Adipocyte (in vitro differentiated cells): ENCODE measurements at places on chromosomes 11 and 22.

DNA sequence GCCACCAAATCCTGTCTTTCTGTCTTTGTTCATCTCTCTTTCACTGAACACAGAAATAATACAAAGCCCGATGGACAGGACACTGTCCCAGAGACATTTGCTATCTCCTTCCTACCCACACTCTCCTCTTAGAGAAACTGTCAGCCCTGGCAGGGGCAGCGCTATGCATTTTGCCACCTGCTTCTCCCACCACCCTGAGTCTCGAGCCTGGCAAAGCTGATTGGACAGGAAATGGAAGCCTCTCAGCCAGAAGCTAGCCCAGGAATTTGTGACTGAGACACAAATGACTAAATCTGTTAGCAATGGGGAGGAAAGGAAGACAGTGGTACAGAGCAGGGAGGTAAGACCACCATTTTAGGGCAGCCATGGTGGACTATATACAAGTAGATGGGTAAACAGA is 14.9 kb upstream of the GALNT18 start:
- DNase-seq: no peak

GRCh38 chr11:44865866-44866272 is 84.8 kb downstream of the TP53I11 start:
- no peak for DNase-seq

- DNase-seq: no peak
These were observed 22.2 kb downstream of the PTDSS2 start for GRCh38 chr11:472272-472671.

GRCh38 chr11:122727101-122727929 is 71.8 kb downstream of the UBASH3B start:
- DNase-seq: no peak

DNA sequence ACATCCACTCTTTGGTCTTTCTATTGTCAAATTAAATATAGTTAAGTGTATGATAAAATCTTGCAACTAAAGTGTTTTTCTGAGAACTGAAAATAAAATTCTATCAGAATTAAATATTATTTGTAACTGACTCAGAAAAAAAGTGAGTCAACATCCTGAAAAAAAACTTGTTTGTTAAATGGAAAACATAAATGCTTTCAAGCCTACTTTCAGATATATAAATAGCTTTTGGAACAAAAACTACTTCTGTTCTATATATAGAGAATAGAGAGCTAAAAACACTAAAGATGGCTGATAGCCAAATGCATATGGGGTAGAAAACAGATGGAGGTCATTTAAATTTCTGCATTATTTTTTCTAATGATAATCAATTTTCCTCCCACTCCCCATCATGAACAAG is 61.8 kb downstream of the PIK3C2A start:
- DNase-seq: peak; percentile 22

GRCh38 chr11:95255251-95256145 is 24.5 kb upstream of the SESN3 start:
- no peak for DNase-seq

DNA sequence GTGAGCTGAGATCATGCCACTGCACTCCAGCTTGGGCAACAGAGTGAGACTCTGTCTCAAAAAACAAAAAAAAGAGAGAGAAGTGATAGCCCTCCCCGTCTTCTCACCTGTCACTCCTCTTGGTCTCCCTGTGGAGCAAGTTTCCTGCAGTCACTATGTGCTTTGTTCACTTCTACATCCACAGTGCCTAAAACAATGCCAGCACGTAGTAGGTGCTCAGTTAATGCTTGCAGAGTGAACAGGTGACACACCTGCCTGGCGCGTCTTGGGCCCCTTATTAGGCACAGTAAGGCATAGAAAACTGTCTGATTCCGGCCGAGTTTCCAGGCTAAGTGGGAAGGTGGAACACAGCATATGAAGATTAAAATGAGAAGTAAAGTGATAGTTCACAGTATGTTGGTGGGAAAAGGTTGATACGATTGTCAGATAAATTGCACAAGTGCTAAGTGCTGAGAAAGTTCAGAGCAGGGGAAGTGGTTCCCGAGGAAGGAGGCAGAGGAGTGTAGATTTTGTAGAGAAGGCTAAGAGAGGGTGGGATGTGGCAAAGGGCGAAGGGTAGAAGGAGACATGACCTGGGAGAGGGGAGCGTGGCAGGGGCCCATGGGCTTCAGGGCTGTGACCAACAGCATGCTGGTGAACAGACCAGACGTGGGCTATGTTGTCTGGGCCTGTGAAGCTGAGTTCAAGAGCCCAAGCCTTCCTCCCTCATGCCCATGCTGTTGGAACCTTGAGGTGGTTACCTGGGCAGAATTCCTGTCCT is 41.9 kb downstream of the BCR start:
- DNase-seq: no peak
